Right lobe of liver (tissue), 6 donors: ENCODE measurements at places on chromosomes 16 and 17. TPM values are rescaled to one million over a fixed set of nuclear protein-coding genes. Genes with fewer than 3 reads are reported as not detected.

GRCh38 chr17:77501751-77502625 is 361.2 kb downstream of the SEC14L1 start:
- peaks cover 8% of the 10 kb centered on the region for H3K36me3 ChIP-seq
- no peaks in the 10 kb centered on the region for H3K27me3 ChIP-seq

The GSPT1 gene
- total RNA-seq, result 61.3 TPM

The FA2H gene
- total RNA-seq, result 0.22 TPM

The SLC6A2 gene
- 0.37 TPM for total RNA-seq

The MRPL38 gene
- 75.0 TPM for total RNA-seq

The TSPAN10 gene
- 0.95 TPM for total RNA-seq

DNA sequence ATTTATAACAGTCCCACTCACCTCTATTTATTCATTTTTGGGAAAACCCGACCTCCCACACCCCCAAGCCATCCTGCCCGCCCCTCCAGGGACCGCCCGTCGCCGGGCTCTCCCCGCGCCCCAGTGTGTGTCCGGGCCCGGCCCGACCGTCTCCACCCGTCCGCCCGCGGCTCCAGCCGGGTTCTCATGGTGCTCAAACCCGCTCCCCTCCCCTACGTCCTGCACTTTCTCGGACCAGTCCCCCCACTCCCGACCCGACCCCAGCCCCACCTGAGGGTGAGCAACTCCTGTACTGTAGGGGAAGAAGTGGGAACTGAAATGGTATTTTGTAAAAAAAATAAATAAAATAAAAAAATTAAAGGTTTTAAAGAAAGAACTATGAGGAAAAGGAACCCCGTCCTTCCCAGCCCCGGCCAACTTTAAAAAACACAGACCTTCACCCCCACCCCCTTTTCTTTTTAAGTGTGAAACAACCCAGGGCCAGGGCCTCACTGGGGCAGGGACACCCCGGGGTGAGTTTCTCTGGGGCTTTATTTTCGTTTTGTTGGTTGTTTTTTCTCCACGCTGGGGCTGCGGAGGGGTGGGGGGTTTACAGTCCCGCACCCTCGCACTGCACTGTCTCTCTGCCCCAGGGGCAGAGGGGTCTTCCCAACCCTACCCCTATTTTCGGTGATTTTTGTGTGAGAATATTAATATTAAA is 638 bp upstream of the TMEM88 start:
- H3K4me3 ChIP-seq, result no peak overlapping the region
- no peak overlapping the region for H3K27ac ChIP-seq
